Activated CD4-positive, CD25-positive, alpha-beta regulatory T cell treated with anti-CD3 and anti-CD28 coated beads, Interleukin-2, amount 50 U/mL, for 24 hours (primary cell): ENCODE measurements at places on chromosomes 7 and 10.

DNA sequence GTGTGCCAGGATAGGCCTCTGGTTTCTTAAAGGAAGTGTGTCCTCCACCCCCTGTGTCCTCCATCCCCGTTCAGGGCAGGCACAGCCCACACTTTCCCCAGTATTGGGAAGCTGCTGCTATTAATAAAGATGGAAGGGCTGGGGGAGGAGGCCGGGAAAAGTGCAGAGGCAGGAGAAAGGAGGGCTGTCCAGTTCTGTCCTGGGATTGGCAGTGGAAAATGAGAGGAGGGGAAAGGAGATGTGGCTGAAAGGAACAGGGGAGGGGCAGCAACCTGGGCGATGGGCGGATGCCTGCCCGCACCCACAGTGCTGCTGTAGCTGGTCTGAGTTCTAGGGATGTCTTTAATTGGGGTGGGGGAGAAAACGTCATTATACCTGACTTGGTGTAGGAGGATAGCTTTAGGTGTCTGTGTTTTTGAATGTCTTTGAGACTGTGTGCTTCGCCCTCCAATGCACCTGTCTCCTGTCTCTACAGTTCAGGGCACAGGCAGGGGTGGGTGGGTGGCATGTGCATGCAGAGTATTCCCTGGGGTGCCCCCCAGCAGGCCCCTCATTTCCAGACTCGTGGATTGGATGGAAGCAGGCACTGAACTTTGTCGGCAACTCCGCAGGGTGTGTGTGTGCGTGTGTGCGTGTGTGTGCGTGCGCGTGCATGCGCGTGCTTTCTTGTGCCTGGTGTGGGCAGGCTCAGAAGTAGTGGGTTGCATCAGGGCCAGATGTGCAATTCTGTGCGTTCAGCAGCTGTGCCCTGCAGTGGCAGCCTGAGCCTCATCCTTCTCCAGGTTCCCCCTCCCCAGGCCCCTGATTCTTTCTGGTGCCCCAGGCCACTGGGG is 2.5 kb downstream of the TRIM8 start:
- ATAC-seq, result no peak

DNA sequence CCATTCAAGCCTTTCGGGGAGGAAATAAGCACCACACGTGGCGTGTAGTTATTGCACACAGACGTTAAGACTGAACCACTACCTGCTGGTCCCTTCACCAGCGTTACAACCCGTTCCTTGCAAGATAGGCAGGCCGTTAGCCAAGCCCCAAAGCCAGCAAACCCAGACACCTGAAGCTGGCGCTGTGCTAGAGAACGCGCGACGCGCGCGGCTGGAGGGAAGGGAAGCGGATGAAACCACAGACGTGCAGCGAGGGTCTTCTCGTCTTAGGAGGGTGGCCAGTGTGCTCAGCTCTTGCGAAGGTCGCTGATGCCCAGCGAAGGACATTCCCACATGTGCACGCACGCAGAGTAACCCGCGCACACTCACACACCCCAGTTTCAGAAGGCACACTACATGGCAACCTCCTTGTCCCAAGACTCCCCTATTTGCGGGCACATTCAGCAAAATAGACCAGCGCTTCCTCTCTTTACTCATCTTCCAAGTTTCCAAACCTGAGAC is 980 bp downstream of the TMEM26 start:
- no peak for ATAC-seq

DNA sequence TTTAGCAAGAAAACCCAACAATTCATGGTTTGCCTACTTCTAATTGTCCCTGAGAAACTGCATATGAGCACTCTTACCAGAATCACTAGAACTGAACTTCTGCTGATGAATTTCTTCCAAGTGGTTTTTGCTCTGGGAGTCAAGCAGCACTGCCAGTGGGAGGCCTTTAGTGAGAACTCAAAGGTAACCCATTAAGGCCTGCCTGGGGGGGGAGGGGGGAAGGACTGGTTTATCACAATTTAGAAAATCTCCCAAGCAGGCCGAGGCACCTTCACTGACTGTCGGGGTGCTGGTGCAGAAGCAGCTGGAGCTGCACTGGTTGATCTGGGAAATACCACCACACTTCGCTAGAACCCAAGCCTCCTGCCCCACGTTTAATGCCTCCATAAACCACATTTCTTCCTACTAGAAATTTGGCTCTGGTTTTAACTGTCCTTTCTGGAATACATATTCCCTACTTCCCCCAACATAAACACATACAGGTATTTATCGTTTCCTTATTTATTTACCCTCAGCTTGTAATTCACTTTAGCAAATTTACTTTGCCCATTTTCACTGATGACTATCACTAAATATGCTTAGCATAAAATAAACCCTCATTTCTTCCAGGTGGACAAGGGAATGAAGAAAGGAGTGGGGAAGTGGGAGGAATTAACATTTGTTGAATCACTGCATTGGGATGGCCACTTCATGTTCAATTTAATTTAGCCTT is 14.2 kb downstream of the ANK3 start:
- ATAC-seq, result no peak

DNA sequence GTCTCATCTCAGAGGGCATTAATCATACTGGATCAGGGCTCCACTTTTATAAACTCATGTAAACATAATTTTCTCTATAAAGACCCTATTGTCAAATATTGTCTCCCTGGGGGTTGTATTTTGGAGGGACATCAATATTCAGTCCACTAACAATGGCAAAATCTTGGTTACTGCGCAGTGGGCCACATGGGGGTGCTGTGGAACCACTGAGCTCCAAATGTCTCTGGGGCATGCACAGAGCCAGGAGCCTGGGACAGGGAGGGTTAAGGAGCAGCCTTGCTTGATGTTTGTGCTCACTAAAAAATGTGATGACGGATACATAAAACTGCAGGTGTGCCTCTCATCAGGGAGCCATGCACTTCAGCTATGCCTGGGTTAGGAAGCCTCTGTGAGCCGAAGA is 62.1 kb upstream of the PRSS58 start:
- ATAC-seq, result peak; percentile 66

DNA sequence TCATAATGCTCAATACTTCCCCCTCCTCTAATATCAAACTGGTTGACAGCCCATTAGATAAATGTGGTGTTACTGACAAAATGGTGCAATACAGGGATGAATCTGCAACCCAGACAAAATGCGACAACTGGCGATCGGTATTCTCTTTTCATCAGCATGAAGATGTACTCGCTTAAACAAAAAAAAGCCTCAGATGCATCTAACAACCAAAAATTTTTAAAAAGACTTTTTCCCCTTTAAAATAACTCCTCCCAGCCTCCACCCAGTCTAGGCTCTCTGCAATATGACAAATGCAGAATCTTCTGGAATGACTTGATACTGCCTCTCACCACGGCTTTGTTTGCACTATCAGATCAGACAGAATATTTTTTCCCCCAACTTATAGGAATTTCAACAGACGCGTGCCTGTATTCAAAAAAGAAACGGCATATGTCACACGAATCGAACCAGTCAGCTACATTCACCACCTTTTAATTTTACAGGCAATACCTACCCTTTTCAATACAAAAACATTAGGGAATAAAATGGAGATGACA is 1.2 kb downstream of the YWHAG start:
- no peak for ATAC-seq

DNA sequence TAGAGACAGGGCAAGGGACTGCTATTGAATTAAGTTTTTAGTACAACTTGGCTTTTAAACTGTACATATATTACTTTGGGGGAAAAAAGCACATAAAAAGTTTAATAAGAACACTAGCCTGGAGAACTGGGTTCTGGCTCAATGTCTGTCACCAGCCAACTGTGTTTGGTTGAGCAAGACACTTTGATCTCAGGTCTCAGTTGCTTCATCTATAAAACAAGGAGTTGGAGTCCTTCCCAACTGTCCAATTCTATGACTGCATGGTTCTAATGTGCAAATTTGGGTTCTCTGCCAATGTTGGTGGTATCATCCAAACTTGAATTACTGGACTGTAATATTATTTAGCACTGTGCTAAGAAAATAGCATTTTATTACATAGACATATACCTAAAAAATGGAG is 50.3 kb downstream of the ATXN7L1 start:
- ATAC-seq, result no peak

DNA sequence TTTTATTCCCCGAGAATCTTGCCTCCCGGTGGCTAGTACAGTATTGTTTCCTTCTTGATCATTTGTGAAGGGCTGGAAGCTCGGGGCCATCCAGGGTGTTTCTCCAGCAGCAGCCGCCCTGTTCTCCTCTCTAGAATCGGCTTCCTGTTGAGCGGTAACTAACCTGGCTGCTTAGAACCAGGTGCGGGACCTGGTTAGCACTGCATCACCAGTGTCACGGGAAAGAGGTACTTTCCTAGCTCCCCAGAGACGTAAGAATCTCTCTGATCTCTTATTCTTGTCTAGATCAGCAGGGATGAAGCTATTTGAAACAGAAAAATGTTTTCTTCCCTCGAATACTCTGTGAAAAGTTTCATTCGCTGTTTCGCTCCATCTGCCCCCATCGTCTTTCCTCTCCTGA is 239.2 kb downstream of the CELF2 start:
- peak; percentile 33 for ATAC-seq

DNA sequence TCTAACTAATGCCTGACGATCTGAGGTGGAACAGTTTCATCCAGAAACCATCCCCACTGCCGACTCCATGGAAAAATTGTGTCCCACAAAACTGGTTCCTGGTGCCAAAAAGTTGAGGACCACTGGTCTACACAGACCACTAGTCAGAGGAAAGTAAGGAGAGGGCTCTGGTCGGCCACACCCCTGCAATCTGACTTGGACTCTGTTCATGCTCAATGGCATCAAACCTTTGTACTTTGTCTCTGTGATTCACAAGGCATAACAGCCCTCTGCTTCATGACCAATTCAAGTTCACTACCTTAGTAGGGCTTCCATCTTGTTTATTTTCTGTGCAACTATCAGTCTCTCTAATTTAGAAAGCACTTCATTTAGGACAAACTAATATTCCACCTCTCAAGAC is 1.8 kb downstream of the TUBAL3 start:
- ATAC-seq, result no peak

- ATAC-seq, result no peak
Measured at GRCh38 chr7:30363778-30364563, 79.6 kb downstream of the ZNRF2 start.
